Activated naive CD8-positive, alpha-beta T cell treated with anti-CD3 and anti-CD28 coated beads, Interleukin-2, amount 10 ng/mL, durations not matched to agents 7 days and 5 days (primary cell): ENCODE measurements at places on chromosomes 16 and 17.

GRCh38 chr16:68355447-68356248 is 44.8 kb downstream of the PRMT7 start:
- DNase-seq = peak; percentile 40

GRCh38 chr17:81849457-81849856 is 10.9 kb downstream of the P4HB start:
- DNase-seq = no peak

GRCh38 chr16:17831330-17831729 is 360.6 kb upstream of the XYLT1 start:
- DNase-seq = no peak

DNA sequence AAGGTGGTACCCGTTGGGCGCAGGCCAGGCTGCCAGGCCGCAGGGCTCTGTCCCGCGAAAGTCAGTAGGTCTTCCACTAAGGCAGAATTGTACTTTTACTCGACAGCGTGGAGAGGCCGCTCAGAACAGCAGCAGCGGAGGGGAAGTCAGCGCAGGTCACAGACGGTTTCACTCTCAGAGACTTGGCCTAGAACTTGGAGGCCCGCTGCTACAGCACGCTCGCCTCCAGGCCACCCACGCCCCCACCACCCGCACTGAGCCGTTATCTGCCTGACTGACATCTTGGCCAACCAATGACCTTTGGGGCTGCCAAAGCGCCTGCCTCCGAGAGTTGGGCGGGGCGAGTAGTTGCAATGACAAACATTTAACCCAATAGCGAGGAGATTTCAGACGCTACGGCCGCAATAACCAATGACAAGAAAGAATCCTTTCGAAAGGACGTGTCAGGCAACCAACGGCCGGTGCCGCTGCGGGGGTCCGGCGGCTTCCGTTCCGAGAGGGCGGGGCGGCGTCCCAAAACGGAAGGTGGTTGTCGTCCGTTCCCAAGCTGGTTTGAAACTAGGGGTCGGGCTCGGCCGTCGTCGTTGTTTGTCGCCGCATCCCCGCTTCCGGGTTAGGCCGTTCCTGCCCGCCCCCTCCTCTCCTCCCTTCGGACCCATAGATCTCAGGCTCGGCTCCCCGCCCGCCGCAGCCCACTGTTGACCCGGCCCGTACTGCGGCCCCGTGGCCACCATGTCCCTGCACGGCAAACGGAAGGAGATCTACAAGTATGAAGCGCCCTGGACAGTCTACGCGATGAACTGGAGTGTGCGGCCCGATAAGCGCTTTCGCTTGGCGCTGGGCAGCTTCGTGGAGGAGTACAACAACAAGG is at the start of gene DCAF7:
Gene DCAF7 (plus strand): TSS at position 532 of the 871 bp plus-strand sequence. CDS start 201 bp downstream, at position 733.
- DNase-seq = peak; percentile 96

DNA sequence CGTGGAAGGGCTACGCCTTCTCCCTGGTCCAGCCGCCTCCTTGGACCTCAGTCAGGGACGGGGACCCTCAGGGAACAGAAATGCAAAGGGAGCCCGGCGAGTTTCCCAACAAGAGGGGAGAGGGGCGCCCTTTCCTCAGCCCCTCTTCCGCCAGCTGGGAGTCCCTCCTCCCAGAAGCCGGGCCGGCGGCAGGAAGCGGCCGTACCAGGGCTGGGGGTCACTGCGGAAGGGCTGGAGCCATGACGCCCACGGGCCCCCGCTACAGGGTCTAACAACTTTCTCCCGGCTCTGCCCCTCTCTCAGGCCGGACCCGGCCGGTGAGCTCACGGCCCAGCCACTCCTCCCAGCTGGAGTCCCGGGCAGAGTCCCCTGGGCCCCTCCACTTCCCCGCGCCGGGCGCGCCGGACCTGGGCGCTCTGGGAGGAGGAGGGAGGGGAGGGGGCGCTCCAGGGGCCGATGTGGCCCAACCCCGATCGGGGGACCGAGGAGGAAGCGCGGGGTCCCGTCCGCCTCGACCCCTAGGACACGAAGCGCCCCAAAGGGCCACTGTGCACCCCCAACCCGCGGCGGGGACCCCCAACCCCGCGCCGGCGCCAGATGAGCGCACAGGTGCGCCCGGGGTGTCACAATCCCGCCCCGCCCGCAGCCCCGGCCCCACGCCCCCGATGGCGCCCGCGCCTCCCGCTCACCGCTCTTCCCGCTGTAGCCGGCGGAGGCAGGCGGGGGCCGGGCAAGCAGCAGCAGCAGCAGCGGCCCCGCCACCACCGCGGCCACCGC is 578 bp downstream of the PGAP6 start:
- peak; percentile 56 for DNase-seq

- DNase-seq = peak; percentile 51
Measured at GRCh38 chr17:46771561-46772474, 46.7 kb downstream of the WNT3 start.

GRCh38 chr16:14249291-14250032 is 178.3 kb downstream of the MRTFB start:
- peak; percentile 39 for DNase-seq

- DNase-seq = no peak
Measured at GRCh38 chr17:28548417-28549130, 3.9 kb downstream of the UNC119 start.

DNA sequence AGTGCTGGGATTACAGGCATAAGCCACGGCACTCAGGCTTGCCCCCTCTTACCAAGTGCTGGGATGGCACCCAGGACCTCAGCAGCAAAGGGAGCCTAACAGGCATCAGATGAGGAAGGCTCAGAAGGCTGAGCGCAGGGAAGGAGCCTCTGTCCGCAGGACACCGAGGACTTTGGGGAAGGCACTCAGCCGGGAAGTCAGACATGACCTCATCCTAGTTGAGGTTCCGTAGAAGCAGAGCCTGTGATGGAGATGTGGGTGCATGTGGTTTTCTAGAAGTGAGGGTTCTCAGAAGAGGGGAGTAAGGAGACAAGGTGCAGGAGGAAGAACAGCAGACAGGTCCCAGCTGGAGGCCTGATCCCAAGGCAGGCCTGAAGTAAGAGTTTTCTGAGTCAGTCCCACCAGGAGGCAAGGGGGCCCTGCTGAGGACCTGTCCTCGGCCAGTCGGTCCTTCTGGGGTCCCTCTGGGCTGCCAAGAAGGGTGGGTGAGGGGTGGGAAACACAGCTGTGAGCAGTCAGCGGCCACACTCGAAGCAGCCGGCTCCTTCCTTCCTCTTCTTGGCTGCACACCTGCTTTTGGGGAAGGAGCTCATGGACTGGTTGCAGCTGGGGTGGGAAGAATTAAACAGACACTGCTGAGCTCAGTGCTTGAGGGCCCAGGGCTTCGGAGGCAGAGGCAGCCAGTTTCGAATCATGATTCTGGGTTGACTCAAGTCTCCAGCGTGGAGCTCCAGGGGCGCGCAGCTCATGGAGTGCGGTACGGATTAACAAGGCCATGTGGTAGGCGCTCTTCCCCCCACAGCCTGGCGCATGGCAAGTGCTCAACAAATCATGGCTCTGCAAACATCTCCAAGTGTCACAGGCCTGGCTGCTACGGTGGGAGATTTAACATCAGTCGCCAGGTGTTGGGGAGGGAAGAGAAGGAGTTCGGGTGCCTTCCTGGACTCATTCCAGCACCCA is 38.9 kb upstream of the SNN start:
- no peak for DNase-seq

GRCh38 chr16:88634141-88634993 is 4.0 kb upstream of the IL17C start:
- peak; percentile 81 for DNase-seq

DNA sequence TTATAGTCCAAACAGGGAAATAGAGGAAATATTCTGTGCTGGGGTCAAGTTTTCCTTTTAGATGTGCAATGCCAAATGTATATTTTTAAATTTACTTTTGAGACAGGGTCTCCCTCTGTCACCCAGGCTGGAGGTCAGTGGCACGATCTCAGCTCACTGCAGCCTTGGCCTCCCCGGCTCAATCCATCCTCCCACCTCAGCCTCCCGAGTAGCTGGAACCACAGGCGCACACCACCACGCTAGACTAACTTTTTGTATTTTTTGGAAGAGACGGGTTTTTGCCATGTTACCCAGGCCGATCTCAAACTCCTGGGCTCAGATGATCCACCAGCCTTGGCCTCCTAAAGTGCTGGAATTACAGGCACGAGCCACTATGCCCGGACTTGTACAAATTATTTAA is 25.8 kb upstream of the MED13 start:
- no peak for DNase-seq

GRCh38 chr17:80126449-80126715 is 20.5 kb downstream of the EIF4A3 start:
- no peak for DNase-seq

GRCh38 chr17:66990047-66990446 is 25.5 kb downstream of the CACNG4 start:
- no peak for DNase-seq

DNA sequence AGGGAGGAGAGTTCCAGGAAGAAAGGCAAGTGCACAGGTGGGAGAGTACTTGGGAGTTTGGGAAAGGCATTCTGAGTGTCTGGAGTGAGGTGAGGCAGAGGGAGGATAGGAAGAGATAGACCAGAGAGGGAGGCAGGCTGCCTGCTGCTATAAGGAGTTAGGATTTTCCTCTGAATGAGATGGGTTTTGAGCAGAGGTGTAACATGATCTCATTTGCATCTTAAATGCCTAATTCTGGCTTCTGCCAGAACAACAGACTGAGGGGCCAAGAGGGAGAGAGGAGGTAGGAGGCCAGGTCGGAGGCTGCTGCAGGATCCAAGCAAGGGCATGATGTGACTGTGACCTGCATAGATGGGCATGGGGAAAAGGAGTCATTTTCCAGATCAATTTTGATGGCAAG is 31.5 kb upstream of the IRX6 start:
- DNase-seq = no peak

GRCh38 chr17:54933921-54934320 is 33.3 kb downstream of the TOM1L1 start:
- DNase-seq = no peak

DNA sequence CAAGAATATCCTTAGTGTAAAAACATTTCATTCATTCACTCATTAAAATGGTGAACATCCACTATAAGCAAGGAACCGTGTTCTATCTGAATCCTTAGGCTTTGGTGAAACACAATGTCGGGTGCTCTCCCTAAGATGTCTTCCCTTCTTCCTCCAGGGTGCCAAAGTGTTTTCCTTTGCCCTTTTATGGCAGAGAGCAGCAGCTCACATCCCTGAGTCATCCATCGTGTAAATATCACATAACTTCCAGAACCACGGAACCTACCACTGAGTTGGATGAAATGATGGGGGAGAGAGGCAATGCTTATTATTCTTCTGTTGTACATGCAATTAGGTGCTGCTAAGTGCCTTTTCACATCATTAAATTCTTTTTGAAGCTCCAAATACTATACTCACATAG is 50.2 kb downstream of the DNAH3 start:
- no peak for DNase-seq

GRCh38 chr16:10965440-10966061 is 21.2 kb downstream of the CLEC16A start:
- no peak for DNase-seq

DNA sequence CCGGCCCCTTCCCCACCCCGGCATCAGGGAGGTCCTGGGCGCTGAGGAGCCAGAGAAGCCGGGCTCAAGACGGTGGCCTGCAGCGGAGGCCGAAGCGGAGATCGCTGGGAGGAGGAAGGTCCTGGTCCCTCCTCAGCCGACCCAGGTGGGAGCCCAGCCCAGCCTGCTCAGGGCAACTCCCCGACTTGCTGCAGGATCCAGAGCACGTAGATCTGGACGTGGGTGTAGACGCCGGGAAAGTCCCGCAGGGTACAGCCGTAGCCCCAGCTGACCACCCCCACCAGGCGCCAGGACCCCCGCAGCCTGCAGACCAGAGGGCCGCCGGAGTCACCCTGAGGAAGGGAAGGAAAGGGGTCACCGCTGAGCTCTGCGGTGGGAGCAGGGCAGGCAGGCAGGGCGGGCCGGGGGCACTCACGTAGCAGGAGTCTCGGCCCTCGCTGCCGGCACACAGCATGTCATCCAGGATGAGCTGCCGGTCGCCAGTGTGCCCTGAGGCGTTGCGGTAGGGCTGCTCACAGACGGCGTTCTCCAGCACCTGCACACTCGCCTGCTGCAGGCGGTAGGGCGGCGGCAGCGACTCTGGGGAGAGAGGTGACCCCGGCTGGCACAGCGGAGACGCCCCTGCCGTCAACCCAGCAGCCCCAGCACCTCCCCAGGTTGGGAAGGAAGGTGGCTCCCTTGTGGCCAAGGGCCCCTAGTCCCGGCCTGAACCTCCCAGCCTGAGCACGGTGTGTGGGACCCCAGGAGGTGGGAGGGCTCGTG is 5.4 kb downstream of the TPSD1 start:
- no peak for DNase-seq
